ENCODE measurements at places on chromosomes 4 and X.

GRCh38 chrX:19174401-19175025 lies 52.2 kb upstream of the ADGRG2 start:
- DNase-seq, result no peak

GRCh38 chr4:17426222-17426621 lies 85.7 kb downstream of the QDPR start:
- DNase-seq, result no peak

- DNase-seq, result no peak
These were observed 378.5 kb upstream of the ZFP42 start for GRCh38 chr4:187617113-187617512.

DNA sequence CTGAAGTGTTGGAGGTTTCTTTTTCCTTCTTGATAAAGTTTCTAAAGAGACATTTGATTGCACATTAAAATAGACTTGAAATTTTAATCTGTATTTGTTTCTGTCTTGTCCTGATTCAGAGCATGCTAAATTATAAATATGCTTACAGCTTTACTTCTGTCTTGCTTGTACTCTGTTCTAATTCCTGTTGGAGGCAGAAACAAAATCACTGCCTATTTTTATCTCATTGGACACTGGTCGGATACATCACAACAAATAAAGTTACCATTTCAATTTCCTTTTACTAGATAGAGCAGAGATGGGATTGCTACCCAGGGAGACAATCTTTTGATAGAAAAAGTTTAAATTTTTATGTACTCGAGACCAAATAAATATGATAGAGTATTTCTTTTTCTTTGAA lies 6.9 kb downstream of the ANK2 start:
- no peak for DNase-seq

DNA sequence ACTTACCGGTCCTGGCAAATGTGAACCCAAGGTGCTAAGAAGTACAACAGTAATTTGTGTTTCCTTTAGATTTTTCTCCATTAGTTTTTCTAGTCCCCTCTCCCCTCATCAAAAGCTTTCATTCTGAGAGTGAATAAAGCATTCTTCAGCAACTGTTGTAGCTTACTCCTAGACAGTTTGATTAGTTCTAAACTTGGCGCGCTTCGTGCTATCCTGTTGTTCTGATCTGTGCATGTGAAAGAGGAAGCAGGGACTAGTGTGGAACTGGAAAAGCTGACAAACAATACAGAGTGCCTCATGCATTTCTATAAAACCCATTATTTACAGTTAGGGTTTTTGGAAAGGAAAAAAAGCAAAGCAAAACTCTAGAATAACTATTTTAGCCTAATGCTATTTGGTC lies 556.9 kb upstream of the SLIT2 start:
- DNase-seq, result no peak

DNA sequence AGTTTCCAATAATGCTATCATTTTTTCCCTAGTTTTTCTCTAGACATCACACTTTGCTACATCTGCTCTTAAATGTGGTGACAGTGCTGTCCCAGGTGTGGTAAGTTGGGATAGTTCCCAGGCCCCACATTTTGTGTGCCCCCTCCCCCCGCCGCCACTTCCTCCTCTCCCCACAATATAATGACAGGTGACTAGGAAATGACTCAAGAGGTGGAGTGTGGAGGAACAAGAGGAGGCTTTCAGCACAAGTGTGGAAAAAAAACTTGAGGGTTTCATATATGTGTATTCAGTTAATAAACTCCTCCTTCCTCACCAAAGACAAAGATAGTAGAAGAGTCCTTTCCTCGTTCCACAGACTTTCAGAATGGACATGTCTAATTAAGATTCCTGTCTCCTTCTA lies 18.3 kb upstream of the IL21 start:
- no peak for DNase-seq

DNA sequence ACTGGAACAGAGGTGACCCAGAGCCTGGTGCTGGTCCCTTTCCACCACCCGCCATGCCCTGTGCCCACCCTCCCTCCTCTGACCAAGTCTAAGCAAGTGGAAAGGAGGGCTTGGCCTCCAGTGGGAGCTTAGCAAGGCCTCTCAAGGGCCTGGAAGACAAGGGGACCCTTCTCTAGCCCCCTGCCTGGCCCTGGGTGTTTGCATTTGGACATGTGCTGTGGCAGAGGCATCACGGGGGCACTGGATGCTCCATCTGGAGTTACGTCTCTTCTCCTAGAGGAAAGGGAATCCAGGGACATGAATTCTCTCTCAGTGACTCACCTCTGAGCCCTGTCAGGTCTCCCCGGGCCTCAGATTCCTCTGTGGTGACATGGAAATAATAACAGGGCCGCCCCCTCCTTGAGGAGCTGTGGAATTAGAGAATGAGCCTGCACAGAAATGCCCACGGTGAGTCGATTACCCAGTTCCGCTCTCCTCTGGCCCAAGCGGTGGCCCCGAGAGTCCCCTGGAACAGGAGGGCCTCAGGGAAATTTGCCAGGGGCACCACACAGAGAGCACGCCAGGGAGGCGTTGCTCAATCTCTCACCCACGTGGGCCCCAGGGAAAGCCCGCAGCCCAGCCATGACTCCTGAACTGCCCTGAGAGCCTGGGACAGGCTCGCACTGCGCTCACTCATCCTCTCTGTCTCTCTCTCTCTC lies 189.6 kb downstream of the BCOR start:
- DNase-seq, result no peak

DNA sequence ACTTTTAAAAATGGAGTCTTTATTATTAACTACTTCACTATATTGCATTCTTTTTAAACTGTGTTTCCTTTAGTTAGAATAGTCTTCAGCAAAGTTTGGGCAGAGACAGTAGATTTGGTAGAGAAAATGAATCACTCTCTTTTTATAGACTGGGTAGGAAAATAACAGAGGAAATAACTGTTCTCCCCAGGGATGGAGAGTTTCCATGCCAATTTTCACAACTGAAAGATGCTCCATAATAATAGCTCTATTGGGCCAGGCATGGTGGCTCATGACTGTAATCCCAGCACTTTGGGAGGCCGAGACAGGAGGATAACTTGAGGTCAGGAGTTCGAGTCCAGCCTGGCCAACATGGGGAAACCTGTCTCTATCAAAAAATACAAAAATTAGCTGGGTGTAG lies 13.1 kb downstream of the HSD17B13 start:
- DNase-seq, result no peak

DNA sequence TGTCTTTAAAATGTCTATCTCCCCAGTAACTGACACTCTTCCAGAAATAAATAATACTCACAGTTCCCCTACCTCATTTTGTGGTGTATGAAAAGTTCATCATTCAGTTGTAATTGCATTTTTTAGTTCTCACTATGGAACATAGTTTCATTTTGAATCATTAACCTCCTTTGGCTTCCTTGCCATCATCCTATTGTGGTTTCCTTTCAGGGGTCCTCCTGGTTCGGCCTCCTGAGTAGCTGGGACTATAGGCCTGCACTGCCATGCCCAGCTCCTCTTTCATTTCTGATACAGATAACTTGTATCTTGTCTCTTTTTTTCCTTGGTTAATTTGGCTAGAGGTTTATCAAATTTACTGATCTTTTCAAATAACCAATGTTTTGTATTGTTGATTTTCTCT lies 23.1 kb upstream of the BLTP1 start:
- DNase-seq, result no peak

DNA sequence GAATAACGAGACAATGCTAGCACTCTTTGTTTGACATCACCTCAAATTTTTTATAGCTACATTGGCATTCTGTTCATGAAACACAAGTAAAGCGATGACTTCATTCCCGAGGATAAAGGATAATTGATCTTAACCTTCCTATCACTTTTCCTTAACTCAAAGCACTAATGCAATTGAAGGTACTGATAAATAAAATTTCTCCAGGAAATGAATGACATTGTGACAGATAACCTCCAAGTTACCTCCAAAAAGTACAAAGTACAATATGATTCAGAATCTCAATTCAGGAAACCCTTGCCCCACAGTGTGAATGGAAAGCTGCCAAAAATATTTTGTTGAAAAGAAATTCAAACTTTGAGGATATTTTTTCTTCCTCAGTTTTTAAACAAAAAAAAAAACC lies 1.8 kb downstream of the PRSS12 start:
- no peak for DNase-seq

- no peak for DNase-seq
These were observed 108.7 kb upstream of the PACRGL start for GRCh38 chr4:20591571-20591970.

DNA sequence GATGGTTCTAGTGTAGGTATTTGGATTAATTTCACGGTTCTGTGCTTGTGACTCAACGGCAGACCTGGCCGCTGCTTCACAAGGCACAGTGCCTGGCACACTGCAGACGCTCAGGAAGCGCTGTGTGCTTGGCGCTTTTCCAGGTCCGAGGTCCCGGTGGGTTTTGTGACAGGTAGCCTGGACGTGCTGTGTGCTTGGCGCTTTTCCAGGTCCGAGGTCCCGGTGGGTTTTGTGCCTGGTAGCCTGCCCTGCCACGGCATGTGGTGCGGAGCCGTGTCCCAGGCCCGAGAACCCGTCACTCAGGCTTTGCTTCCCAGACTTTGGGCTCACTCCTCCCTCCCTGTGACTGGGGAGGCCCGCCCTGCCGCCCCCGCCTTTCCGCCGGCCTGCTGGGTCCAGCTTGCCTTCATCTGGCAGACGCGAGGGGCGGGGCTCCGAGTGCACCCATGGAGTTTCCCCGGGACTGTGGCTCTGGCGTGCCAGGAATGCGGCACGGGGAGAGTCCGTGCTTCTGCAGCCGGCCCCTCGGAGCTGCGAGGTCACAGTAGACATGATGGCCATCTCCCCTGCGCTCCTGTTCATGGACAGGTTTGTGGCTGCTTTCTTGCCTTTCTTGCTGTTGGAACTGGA lies 44.2 kb downstream of the TBC1D14 start:
- DNase-seq, result no peak

DNA sequence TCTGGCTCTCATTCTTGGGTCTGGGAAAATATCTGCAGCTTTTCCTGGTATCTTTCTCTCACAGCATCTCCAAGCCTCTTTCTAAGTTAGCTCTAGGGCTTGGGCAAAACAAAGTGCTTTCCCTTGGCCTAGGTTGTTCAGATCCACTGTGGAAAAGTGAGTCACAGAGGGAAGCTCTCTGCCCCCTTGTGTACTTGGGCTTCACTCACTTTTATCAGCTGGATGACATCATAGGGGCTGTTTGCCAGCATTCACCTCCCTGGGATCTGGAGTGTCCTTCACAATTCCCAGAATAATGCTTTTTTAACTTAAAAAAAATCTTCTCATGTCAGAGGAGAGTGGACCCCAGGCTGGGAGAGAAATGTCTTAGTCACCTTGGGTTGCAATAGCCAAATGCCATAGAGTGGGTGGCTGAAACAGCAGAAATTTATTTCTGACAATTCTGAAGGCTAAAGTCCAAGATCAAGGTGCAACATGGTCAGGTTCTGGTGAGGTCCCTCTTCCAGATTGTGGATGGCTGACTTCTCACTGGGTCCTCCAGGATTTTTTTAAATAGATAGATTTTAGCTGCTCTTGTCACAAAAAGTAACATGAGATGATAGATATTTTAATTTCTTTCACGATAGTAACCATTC lies 247.8 kb downstream of the SH2D1A start:
- no peak for DNase-seq

DNA sequence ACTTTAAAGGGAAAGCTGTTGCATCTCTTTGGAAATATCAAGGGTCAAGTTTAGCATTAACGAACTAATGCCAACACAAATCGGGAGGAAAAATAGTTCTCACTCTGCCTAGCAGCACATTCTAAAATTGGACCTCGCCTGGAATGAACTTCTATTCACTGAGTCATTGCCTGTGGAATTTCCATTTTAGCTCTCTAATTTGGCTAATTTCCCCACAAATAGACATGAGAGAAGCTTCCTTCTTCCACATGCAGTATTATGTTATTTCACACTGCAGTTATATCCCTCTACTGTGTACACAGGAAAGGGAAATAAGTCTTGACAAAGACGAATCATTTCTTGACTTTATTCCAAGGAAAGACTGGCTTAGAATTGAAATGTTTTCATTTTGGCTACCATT lies 9.3 kb downstream of the ZXDA start:
- DNase-seq, result no peak

Measured in CMK (cell line).